ENCODE measurements at places on chromosomes 7 and 10.

- DNase-seq, result no peak
These were observed 124.2 kb downstream of the PLPP4 start for GRCh38 chr10:120580918-120581895.

DNA sequence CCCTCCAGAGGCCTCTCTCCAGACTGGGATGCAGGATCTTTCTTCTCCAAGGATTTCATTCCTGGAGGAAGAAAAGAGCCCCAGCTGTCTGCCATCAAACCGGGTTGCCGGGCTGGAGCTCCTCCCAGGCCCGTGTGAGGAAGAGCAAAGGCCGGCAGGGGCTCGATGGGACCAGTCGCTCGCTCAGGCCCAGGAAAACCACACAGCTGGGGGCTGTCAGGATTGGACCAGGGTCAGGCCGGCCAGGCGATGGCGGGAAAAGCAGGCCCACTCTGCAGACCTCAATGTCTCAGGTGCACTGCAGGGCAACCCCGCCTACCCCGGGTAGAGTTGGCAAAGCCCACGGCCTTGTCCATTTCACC lies 98.1 kb upstream of the DNAAF5 start:
- DNase-seq, result no peak

DNA sequence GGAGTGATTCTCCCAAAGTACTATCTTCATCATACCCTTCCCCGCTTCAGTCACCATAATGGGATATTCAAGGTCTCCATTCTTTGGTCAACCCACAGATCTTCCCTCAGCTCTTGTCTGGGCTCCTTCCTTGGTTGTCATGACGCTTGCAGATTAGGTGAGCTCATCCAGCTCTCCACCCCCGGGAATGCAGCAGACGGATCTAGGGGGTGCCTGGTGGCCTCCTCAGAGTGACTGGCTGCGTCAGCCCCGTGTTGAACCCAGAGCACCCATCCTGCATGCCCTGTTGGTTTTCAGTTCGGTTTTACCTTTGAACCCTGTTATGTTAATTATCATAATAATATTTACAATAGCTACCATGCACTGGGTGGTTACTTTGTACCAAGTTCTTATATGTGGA lies 6.4 kb downstream of the NEURL1 start:
- DNase-seq, result no peak

GRCh38 chr10:23065181-23065948 lies 30.0 kb upstream of the MSRB2 start:
- no peak for DNase-seq

GRCh38 chr10:17527514-17528146 lies 73.2 kb upstream of the ST8SIA6 start:
- DNase-seq, result no peak

GRCh38 chr7:20519645-20520044 lies 95.8 kb upstream of the ABCB5 start:
- DNase-seq, result no peak

All from activated naive CD4-positive, alpha-beta T cell (primary cell).